ENCODE measurements at places on chromosomes 16 and 17. TPM values are rescaled to one million over a fixed set of nuclear protein-coding genes. Genes with fewer than 3 reads are reported as not detected.

The METRN gene
- 163 TPM for total RNA-seq

The RHBDF1 gene
- 30.9 TPM for total RNA-seq

The KIFC3 gene
- total RNA-seq, result 179 TPM

The NPIPA8 gene
- total RNA-seq, result 0.94 TPM

The PSME3 gene
- total RNA-seq, result 249 TPM

The C1QTNF1 gene
- 38.9 TPM for total RNA-seq

The FOXF1 gene
- total RNA-seq, result not detected

The RILP gene
- 16.4 TPM for total RNA-seq

The SLC4A1 gene
- not detected for total RNA-seq

The CCR7 gene
- 1.3 TPM for total RNA-seq

The MYO1D gene
- 1.4 TPM for total RNA-seq

The MON1B gene
- 28.7 TPM for total RNA-seq

The SEC14L1 gene
- total RNA-seq, result 37.0 TPM

The UMOD gene
- total RNA-seq, result not detected

The SGCA gene
- 1.2 TPM for total RNA-seq

The ZNF689 gene
- 9.2 TPM for total RNA-seq

The RIPOR1 gene
- total RNA-seq, result 38.8 TPM

The LPO gene
- not detected for total RNA-seq

The FNDC8 gene
- total RNA-seq, result 0.11 TPM

The TBC1D3I gene
- 0.46 TPM for total RNA-seq

The C17orf78 gene
- not detected for total RNA-seq

The SKAP1 gene
- total RNA-seq, result 0.34 TPM
